ENCODE measurements at places on chromosomes 1 and 21.

DNA sequence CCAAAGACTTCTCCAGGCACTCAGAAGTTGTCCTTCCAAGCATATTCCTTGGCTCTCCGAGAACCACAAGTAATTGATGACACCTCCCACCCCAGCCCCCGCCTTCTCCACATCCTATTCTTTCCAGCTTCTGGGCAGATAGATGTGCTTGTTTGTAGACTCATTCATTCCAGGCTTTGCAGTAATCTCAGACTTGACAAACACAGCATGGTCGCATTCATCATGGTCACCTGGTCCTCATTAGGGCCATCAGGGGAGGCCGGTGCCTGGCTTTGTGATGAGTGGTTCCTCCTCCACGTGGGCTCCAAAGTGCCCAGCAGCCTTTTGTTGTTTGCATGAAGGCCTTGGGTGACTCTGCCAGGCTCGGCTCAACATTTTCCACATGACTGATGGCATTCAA, 28.5 kb upstream of the KCNE2 start:
- DNase-seq: no peak

DNA sequence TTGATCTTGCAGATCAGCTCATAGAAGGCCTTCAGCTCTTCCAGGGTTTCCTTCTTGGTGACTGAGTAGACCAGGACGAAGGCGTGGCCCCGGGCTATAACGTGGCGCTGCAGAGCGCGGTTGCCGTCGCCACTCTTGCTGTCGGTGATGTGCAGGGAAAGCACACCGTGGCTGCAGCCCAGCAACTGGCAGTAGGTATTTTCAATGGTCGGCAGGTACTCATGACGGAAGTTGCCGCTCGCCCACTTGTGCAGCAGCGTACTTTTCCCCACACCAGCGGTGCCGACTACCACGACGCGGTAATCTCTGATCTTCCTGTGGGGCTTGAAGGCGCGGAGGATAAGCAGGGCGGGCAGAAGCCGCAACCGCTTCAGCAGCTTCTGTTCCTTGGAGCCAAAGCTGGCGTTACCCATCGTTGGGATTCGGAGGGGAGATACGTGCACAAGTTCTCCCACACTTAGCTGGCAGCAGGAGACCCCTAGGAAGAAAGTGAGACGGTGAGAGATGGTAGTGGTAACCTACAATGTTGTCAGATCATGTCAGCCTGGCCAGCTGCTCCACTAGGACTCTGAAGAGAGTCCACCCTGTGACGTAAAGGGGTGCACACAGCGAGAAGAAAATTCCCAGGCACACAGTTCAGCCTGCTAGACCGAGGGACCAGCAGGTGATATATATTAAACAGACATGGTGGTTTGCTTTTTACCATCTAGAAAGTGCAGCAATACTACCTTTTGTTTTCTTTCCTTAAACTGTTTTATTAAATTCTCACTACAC, 3.4 kb downstream of the DIRAS3 start:
- DNase-seq: no peak

DNA sequence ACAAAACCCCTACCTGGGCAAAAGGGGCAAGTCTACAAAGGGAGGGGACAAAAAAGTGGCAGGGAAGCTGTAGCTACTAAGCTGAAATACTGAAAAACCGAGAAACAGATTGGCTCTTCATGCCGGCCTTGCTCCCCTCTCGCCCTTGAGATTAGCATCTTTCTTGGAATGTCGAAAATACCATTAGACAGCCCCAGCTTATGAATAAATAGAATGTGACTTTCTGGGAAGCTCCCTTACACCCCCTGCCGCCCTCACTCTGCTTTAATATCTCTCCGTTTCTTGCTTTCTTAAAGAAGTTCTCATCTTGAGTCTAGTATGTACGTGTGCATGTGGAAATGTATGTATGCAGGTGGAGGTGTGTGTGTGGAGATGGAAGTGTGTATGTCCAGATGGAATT, 14.1 kb downstream of the TRAF3IP3 start:
- DNase-seq: no peak

- no peak for DNase-seq
Measured at GRCh38 chr1:94795434-94795833, 24.7 kb upstream of the SLC44A3 start.

DNA sequence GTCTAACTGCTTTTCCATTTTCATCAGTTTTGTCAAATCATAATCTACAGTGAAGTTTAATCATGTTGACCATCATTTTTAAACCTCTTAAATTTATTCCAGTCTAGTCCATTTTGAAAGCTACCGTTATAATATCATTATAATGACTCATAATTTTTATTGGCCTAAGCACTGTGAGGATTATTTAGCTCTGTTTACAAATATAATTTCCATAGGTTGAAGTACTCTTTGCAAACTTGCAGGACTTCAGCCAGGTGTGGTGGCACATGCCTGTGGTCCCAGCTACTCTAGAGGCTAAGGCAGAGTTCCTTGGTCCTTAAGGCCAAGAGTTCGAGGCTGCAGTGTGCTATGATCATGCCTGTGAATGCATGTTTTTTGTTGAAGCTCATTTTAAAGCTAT, 54.3 kb downstream of the MAP3K21 start:
- no peak for DNase-seq

- DNase-seq: no peak
Measured at GRCh38 chr1:114482585-114482984, 28.4 kb downstream of the TRIM33 start.

GRCh38 chr1:6248161-6248776, 4.3 kb downstream of the HES3 start:
- no peak for DNase-seq

DNA sequence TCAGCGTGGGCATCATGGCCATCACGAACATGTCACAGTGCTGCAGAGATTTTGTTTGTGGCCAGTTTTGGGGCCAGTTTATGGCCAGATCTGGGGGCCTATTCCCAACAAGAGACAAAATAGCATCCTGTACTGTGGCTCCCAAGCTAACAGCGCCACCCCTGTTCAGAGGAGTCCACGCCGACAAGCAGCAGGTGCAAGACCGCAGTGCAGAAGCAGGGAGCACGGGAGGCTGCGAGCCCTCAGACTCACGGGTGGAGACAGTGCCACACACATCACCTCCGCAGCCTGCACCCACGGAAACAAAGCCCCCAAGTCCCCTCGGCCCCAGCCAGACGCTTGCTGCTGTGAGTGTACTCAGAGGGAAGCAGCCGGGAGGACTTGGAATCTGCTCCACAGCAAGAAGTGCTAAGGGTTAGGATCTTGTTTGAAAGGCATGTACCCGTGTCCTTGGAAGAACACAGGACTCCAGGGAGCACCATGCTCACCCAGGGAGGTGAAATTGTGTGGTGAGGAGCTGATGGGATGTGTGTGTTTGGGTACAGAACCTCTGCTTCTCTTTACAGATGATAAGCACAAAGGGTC, 7.1 kb downstream of the TCP10L start:
- DNase-seq: no peak

DNA sequence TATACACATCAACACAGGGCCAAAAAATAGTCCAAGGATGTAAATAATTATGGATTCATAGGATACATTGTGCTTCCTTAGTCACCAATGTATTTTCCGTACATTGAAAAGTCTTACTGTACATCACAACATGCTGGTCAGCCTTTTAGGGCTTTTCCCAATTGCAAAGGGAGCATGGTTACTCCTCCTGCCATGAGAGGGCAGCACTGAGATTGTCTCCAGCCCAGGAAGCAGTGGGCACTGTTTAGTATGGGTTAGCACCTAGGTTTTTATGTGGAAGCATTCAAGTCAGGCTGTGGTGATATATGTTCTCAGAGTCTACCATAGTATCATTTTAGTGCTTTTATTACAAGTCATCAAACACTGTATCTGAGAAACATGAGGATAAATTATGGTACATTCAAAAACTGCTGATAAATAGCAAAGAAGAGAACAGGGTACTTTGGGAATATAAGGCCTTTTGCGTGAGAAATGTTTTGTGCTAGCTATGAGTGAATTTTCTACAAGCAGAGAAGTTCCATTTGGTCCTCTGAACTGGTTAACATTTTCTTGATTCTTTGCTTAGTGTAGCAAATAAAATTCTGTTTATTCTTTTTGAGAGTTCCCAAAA, 34.0 kb downstream of the ST6GALNAC5 start:
- no peak for DNase-seq

- no peak for DNase-seq
Measured at GRCh38 chr1:191869790-191870312, 288.4 kb upstream of the RGS18 start.
